ENCODE measurements at places on chromosomes 3 and 15. TPM values are rescaled to one million over a fixed set of nuclear protein-coding genes. Genes with fewer than 3 reads are reported as not detected.

Gene UROC1
- total RNA-seq: 0.14 TPM

Gene SH2D7
- total RNA-seq: 2.3 TPM

Gene IGDCC3
- total RNA-seq: 0.69 TPM

Gene RARRES1
- 6.3 TPM for total RNA-seq

Gene WDR73
- 38.7 TPM for total RNA-seq

Gene PAQR5
- total RNA-seq: 20.5 TPM

Gene ITIH3
- total RNA-seq: 2.0 TPM

Gene EOMES
- total RNA-seq: 0.58 TPM

Gene GOLGA6A
- total RNA-seq: not detected

Gene NLGN1
- 8.8 TPM for total RNA-seq

Gene EPHB1
- 2.0 TPM for total RNA-seq

Gene FEZF2
- total RNA-seq: not detected

Gene ECE2
- total RNA-seq: 0.14 TPM

Gene RNF111
- 34.5 TPM for total RNA-seq

Gene TRPM1
- not detected for total RNA-seq

Gene PLCB2
- total RNA-seq: 36.4 TPM

Gene DPPA2
- total RNA-seq: not detected

Gene RBP2
- 12.2 TPM for total RNA-seq

Gene TGM4
- not detected for total RNA-seq

Gene SNTN
- not detected for total RNA-seq

Gene STAB1
- total RNA-seq: 222 TPM

Gene CRTC3
- 52.0 TPM for total RNA-seq

Gene NEO1
- total RNA-seq: 92.8 TPM

Gene ITPKA
- total RNA-seq: 3.2 TPM

Gene TMCO5A
- 0.14 TPM for total RNA-seq

Gene TMA7
- total RNA-seq: 165 TPM

Gene PPARG
- total RNA-seq: 13.0 TPM

Gene COL7A1
- total RNA-seq: 9.4 TPM

Gene DNAH12
- 0.52 TPM for total RNA-seq

Gene ZNF662
- total RNA-seq: 8.6 TPM

Gene ABI3BP
- 215 TPM for total RNA-seq

Gene ANKRD63
- 1.6 TPM for total RNA-seq

Gene STRIT1
- total RNA-seq: 0.72 TPM

Gene CHRNA7
- 4.2 TPM for total RNA-seq

Measured in mucosa of gallbladder (tissue), 1 donor.